DND-41 (cell line): ENCODE measurements at places on chromosomes 3 and 15.

GRCh38 chr15:38005953-38006808, 71.7 kb downstream of the TMCO5A start:
- no peak for DNase-seq

DNA sequence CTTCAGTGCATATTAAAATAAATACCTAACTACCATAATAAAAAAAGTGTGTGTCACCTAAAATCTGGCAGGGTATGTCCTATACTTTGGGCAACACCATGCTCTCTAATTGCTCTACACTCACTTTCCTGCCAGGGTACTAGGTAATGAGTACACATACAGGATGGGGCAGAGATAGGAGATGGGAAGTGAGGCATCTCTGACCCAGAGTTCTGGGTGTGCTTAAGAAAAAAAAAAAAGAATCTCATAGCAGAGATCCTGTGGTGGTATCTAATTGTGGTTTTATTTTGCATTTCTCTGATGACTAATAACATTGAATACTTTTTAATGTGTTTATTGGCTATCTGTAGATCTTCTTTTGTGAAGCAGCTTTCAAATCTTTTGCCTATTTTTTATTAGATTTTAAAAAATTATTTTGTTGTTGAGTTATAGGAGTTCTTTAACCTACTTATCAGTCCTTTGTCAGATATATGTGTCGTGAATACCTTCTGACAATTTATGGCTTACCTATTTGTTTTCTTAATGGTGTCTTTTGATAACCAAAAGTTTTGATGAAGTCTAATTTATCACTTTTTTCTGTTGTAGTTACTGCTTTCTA, 48.0 kb downstream of the EEFSEC start:
- no peak for DNase-seq

DNA sequence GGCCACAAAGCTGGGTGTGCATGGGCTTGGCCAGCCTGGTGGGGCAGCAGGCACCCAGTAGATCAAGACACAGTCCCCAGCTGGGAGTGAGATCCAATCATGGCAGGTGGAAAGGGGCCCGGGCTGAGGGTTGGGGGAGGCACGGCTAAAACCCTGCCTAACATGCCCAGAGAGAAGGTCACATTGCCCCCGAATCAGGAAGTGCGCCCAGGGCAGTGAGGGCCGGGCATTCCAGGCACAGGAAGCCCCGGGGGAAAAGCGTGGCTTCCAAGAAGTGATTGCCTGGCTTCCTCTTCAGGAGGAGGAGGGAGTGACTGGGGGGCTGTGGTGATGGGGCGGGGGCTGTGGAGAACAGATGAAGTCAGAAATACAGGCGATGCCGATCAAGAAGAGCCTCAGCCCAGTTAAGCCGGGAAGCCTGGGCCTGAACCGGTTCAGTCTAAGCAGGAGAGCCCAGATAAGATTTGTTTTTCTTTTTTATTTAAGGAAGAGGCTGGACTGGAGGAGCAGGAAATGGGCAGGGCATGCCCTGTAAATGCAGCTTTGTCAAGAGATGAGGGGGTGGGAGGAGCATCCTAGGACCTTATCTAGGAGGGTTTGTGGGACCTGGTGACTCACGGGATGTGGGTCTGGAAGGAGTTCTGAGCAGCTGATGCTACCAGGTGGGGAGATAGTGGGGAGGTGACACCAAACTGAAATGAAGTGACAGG, 83.9 kb downstream of the CHSY1 start:
- DNase-seq = peak; percentile 91

DNA sequence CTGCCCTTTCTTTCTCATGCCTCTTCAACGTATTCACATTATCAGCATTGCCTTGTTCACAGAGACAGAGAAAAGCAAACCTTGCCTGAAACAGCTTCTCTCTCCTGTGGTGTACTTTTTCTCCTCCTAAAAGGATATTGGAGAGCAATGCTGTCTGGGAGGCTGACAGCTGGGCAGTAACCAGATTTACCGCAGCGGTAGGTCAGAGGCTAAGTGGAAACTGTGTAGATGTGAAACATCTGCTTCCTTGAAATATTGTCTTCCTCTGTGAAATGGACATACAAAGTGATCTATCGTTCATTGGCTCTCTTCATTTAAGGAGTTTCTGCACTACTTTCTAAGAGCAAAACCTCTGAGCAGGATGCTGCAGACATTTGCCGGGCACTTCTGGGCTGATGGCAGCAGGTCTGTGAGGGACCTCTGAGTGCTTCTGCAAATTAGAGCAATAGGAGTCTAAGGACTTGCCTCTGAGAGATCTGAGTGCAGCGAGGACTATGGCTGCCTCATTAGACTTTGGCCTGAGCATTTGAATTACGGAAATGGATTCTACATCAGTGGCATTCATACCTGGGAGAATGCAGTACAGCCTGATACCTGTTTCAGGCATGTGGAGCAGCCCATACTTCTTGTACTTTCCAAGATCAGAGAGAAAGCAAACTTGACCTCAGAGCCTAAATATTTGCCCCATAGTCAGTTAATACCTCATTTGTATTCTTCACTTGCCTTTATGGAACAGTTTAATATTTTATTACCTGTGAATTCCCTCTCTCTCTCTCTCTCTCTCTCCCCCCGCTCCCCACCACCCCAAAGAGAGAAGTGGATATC, 260.5 kb upstream of the TPRG1 start:
- DNase-seq = no peak

GRCh38 chr15:97968380-97968779, 7.9 kb downstream of the ARRDC4 start:
- DNase-seq = no peak

GRCh38 chr3:170331143-170331542, 26.4 kb upstream of the SKIL start:
- no peak for DNase-seq

GRCh38 chr15:52556524-52557273, 12.1 kb downstream of the ARPP19 start:
- no peak for DNase-seq

GRCh38 chr3:186307594-186308221, 54.3 kb downstream of the DGKG start:
- peak; percentile 26 for DNase-seq

GRCh38 chr3:49665822-49666519, 8.2 kb upstream of the APEH start:
- no peak for DNase-seq

GRCh38 chr3:181329024-181329423, 339.5 kb upstream of the DNAJC19 start:
- DNase-seq = no peak

- DNase-seq = no peak
These were observed 291.2 kb upstream of the TBC1D5 start for GRCh38 chr3:18033581-18034108.

GRCh38 chr3:135809021-135809634, 156.4 kb upstream of the PPP2R3A start:
- no peak for DNase-seq
